Adipocyte (in vitro differentiated cells): ENCODE measurements at places on chromosomes 5 and 9.

DNA sequence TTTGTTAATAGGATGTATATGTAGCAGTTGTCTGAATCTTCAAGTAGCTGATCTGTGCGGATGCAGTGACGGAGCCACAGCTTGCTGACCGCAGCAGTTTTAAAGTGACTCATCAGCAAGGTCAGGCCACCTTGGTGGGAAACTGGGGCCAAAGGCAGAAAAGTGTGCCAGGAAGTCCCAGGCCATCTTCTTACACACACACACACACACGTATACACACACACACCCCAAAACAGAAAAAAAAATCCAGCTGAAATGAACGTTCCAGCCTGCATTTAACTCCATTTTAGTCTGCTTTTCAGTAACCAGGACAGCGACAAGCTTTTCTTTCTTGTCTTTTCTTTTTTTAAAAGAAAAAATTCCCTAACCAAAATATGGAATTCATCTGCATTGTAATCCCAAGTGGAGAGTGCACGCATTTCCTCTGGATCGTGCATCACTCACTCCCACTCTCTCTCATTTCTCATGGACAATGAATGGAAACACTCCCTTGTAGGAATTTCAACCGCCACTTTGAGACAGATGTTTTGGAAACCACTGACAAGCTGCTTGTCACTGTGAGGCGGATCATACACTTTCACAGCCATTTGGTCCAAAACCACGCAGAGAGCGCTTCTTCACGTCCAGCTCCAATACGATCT lies 103.9 kb downstream of the LHFPL2 start:
- DNase-seq, result no peak

DNA sequence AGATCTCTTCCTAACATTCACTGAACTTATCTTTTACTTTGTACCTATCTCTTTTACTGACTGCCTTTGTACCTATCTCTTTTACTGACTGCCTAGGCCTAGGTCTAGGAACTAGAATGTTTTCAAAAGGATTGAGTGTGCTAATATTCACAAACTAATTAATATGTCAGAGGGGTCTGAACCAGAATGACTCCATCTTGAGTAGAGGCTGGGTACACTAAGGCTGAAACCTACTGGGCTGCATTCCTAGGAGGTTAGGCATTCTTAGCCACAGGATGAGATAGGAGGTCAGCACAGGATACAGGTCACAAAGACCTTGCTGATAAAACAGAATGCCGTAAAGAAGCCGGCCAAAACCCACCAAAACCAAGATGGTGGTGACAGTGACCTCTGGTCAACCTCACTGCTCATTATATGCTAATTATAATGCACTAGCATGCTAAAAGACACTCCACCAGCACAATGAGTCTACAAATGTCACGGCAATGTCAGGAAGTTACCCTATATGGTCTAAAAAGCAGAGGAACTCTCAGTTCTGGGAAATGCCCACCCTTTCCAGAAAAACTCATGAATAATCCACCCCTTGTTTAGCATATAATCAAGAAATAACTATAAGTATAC lies 2.5 kb upstream of the RHOBTB3 start:
- DNase-seq, result no peak

GRCh38 chr5:59709346-59709821 lies 184.1 kb downstream of the PDE4D start:
- DNase-seq, result peak; percentile 4

GRCh38 chr5:178293815-178294214 lies 61.2 kb upstream of the PHYKPL start:
- DNase-seq, result no peak

DNA sequence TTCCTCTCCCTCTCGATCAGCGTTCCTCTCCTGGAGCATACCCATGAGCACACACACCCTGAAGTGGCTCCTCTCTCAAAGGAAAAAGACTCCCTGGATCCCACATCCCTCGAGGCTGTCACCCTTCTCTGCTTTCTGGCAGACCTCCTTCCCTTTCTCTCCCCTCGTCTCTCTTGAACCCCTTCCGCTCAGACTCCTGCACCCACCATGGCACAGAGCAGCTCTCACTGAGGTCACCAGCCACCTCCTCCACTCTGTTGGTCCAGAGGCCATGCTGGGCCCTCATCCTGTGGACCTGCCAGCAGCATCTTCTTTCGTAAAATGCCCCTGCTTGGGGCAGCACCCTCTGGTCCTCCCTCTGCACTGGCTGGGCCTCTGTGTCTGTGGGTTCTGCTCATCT lies 5.7 kb downstream of the B4GALT7 start:
- no peak for DNase-seq

- peak; percentile 99 for DNase-seq
Measured at GRCh38 chr5:169350759-169351240, 49.9 kb upstream of the SLIT3 start.

GRCh38 chr5:149221326-149221725 lies 50.3 kb upstream of the AFAP1L1 start:
- DNase-seq, result peak; percentile 41

GRCh38 chr9:87868175-87868574 lies 14.5 kb upstream of the SPATA31E1 start:
- DNase-seq, result no peak

DNA sequence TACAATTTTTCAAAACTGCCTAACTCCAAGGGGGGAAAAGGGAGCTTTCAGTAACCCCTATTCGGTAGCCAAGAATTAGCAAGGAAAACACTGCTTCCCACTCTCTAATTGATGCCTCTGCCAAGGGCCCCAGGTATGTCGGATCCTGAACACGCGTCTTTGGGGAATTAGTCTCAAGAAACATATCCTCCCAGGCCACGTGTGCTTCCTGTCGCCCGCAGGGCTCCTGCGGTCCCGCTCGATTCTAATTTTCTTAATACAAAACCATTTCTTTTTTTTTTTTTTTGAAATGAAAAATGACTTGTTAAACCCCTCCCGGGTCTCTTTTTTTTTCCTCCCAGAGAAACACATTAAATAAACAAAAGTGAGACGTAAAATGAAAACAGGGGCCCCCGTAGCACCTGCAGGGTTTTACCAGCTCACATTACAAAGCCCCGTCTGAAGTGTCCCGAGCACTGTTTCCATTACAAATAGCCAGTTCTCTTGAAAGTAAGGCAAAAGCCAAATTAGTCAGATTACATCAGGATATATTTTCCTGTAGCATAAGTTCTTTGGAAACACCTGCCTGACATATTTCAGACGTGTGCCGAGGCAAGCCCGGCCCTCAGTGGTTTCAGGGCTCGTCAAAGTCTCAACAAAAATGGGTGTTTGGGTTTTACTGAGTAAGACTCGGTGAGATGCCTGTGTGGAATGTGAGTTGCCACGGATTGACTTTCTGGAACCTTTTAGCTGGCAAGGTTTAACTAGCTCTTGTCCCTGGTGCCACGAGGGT lies 21.5 kb downstream of the SMIM23 start:
- peak; percentile 41 for DNase-seq

- DNase-seq, result no peak
Measured at GRCh38 chr9:137804908-137805630, 72.5 kb upstream of the CACNA1B start.

DNA sequence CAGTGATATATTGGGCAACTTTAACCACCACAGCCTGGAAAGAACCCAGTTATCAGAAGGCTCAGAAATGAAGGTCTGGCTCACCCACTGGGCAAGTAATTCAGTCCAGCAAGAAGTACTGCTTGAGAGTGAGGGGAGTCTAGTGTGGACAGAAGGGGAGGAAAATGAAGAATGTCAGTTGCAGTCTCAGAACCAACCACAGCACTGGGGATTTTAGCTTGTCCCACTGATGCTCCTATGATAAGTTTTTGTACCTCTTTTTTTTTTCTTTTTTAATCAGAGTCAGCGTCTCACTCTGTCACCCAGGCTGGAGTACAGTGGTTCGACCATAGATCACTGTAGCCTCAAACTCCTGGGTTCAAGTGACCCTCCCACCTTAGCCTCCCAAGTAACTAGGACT lies 9.4 kb upstream of the CD72 start:
- no peak for DNase-seq

GRCh38 chr5:172371684-172372083 lies 82.6 kb downstream of the SH3PXD2B start:
- DNase-seq, result no peak

- DNase-seq, result peak; percentile 11
Measured at GRCh38 chr9:88476491-88477271, 58.3 kb upstream of the NXNL2 start.

DNA sequence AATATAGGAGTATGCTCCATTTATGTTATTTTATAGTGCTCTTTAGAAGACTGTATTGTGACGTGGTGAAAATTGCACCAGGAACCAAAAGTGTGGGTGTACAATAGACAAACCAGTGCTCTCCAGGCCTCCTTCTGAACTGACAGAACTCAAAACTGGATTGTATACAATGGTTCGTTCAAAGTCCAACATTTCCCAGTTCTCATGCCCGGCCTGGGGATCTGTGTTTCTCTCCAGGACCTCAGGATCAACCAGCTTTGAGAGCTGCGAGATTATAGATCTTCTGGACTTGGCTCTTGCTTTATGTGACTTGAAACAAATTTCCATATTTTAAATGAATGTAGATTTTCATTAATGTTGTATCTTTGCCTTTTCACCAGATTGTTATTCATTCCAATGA lies 60.8 kb upstream of the CER1 start:
- DNase-seq, result no peak

GRCh38 chr9:82790875-82791274 lies 272.1 kb downstream of the RASEF start:
- no peak for DNase-seq

DNA sequence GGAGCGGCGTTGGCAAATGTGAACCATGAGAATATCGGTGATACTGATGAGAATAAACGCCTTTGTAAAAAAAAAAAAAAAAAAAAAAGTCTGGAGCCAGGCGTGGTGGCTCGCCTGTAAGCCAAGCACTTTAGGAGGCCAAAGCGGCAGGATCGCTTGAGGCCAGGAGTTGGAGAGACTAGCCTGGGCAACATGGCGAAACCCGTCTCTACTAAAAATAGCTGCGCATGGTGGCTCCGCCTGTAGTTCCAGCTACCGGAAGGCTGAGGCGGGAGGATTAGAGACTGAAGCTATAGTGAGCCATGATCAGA lies 425 bp upstream of the NFX1 start:
- no peak for DNase-seq

DNA sequence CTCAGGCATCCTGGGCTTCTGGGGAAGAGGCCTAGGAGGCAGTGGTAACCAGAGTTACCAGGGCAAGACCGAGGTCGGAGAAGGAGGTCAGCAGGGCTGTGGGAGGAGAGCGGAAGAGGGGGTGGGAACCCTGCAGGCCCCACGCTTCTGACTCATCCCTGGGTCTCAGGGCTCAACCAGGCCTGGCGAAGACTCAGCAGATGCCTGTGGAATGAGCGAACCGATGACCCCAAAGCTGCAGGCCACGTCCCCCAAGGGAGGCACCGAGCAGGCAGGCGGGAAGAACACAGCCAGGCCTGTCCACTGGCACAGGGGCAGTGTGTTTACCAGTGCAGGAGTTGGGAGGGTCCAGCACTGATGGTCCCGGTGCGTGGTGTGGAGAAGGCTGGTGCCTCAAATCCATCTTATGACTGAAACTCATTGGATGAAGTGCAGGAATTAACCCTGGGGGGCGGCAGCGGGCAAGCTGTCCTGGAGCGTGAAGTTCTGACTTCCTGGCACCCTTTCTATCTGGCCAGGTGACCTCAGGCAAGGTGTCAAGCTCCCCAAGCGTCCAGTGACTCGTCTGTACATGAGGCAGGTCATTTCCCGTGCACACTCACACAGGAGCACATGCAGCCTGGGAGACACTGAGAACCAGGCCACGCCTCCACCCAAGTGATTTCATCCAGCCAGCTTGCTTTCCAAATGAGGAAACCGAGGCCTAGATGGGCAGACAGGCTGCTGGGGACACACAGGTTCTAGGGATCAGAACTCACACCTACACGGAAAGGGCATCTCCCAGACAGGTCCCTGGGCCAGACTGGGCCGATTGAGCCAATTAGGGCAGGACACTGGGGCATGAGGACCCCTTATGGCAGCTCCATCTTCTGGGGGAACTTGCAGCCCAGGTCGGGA lies 69.1 kb downstream of the ADAMTS2 start:
- peak; percentile 93 for DNase-seq

GRCh38 chr5:103232393-103232999 lies 26.1 kb upstream of the MACIR start:
- DNase-seq, result peak; percentile 35

DNA sequence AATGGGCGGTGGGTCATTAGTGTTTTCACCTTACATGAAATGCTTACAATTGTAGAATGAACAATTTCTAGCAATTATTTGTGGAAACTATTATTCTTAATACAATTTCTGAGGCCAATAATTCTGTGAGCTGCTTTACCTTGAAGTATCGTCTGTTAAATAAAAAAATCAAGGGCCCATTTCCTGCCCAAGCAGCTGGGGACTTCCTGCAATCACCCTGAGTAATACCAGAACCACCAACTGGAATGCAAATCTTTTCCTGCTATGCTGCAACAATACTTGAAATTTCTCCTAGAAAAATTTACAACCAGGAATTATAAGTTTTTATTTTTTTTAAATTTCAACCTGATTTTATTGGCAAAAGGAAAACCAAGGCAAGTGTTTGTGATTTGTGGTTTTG lies 52.6 kb downstream of the ADAMTS16 start:
- no peak for DNase-seq

DNA sequence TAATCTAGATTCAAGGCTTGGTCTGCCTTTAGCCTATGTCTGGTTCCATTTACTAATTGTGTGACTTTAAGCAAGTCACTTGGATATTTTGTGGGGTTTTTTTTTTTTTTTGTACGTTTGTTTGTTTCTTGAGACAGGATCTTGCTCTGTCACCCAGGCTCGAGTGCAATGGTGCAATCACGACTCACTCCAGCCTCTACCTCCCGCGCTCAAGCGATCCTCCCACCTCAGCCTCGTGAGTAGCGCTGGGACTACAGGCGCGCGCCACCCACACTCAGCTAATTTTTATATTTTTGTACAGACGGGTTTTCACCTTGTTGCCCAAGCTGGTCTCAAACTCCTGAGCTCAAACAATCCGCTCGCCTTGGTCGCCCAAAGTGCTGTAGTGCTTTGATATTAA lies 1.1 kb upstream of the PFDN1 start:
- no peak for DNase-seq

- DNase-seq, result no peak
Measured at GRCh38 chr9:134320868-134321471, 5.3 kb upstream of the RXRA start.

DNA sequence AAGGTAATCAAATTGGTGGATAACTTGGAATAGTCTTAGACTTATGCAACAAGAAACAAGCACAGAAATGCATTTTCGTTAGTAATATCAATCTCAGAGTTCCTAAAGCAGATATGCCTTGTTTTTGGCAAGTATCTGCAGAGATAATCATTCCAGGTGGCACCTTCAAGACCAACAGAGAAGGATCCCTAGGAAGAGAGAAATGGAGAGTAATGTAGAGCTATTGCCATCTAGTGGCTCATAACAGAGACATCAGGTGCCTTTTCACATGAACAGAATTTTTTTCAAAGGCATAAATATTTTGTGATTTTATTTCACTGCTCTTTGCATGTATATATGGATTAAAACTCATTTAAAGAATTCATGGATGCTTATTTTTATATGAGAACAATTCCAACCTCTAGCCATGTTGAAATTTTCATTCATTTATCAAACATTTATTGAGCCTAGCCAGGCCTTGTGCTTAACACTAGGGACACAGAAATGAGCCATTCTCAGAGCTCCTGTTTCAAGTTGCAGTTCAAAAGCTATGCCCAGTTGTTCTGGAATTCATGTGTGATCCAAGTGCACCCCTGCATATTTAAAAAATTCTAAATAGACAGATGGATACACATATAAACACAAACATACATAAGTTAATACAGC lies 117.5 kb upstream of the OR13F1 start:
- DNase-seq, result peak; percentile 75
